Inflammatory macrophage (primary cell): ENCODE measurements at places on chromosomes 1 and 21.
A peak's percentile ranks its signal among the peaks of the same experiment; 100 is the strongest.

GRCh38 chr1:109371341-109371739 is 26.4 kb downstream of the SORT1 start:
- DNase-seq: peak; percentile 80

DNA sequence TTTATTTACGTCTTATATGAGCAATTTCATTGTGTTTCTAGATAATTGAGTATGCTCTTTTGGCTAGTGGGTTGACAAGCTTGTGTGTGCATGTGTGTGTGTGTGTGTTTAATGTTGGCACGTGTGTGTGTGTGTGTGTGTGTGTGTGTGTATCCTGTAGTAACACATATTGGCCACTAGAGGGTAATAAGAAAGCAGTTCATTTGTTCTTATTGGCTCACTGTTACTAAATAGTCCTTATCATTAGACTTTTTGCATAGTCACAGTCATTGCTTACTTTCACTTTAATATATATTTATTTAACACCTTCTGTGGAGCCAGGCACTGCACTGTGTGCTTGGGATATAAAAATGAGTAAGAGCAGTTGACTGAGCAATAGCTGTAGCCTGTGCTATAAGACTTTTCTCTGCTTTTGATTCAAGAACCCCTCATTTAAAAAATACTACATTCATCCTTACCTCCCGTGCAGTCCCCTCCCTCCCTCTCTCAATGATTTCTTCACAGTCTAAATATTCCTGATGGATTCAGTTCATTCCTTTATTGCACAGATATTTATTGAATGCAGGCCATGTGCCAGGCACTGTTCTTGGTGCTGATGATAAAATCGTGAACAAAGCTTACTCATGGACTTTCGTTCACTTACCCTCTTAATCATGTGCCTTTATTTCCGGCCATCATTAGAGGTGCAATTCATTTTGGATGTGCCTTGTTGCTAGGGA is 96.7 kb downstream of the DYRK1A start:
- peak; percentile 50 for DNase-seq

DNA sequence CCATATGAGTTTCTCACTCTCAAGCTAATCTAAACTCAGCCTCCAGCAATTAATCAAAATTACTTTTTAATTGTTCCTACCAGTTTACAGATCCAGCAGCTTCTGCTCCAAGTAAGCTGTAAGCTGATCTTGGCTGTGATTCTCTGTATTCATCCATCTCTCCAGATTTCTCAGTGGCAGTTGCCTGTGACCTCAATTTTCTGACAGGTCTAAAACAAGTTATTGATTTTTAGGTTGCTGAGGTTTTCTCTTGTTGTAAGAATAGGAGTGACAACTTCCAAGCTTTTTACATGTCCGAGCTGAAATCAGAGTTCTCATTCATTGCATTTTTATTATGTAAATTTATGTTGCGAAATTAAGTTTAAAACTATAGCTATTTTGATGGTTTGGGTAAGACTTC is 1044.4 kb downstream of the PLA2G4A start:
- no peak for DNase-seq

- no peak for DNase-seq
Measured at GRCh38 chr1:228407106-228408040, 738 bp upstream of the TRIM11 start.

DNA sequence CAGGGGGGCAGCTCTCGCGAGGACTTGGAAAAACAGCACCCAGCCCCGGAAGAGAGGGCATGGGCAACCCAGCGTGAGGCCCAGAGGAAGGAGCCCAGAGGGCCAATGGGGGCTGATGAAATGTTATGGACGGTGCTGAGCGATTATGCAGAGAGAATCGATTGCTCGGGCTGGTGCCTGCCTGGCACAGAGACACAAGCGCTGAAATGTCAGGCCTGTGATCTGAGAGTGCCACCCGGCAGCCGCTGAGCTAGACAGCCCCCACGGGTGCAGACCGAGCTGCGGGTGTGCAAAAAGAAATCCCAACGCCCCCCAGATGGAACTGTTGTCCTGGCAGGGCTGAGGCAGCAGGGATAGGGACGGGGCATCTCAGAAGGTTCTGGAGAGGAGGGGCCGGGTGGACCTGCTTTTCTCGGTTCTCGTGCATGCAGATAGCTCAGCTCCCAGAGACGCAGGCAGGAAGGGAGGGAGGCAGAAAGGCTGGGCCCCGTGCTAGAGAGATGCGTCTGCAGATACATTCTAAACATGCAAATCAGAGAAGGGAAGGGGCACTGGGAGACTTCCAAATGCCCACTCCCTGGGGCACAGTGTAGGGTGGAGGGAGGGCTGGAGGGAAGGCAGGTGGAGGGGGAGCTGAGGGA is 41.5 kb downstream of the TAS1R2 start:
- DNase-seq: no peak

- no peak for DNase-seq
Measured at GRCh38 chr1:203534526-203534925, 40.6 kb downstream of the OPTC start.

DNA sequence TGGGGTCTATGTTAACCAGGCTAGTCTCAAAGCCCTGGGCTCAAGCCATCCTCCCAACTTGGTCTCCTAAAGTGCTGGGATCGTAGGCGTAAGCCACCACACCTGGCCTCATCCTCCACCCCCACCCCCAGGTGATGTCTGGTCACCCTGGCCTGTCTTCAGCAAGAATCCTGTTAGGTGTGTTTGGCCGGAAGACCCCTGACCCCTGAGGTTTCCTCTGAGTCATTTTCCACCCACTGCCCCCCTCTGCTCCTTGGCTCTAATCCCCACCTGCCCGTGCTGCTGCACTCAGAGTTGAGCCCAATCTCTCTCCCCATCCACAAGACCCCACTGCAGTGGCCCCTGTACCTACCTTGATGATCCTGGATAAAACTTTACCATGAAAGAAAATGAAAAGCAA is 25.2 kb downstream of the SLC66A1 start:
- DNase-seq: no peak

DNA sequence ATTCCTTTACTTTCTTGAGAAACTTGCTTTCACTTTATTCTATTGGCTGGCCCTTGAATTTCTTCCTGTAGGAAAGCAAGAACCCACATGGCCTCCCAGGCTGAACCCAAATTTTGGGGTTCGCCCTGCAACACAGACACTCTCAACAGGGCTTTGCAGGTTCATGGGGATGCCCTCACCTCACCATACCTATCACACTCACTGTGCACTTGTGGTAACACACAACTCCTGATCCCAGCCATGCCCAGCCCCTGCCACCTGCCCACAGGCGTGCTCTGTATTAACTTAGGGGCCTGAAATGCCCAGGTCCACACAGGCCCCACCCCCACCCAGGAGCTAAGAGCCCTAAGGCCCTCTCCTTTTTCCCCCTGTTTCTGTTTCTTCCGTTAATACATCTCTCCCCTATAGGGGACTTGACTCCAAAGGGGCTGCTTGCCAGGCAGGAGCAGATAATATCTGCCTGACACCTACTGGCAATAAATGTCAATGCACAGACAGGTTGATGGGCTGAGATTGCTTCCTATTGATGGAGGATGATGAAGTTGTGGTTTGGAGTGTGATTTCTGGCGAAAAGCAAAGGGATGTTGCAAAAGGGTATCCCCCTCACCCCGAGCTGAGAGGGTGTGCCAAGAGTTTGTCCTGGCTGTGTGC is 171.5 kb downstream of the AJAP1 start:
- DNase-seq: no peak

DNA sequence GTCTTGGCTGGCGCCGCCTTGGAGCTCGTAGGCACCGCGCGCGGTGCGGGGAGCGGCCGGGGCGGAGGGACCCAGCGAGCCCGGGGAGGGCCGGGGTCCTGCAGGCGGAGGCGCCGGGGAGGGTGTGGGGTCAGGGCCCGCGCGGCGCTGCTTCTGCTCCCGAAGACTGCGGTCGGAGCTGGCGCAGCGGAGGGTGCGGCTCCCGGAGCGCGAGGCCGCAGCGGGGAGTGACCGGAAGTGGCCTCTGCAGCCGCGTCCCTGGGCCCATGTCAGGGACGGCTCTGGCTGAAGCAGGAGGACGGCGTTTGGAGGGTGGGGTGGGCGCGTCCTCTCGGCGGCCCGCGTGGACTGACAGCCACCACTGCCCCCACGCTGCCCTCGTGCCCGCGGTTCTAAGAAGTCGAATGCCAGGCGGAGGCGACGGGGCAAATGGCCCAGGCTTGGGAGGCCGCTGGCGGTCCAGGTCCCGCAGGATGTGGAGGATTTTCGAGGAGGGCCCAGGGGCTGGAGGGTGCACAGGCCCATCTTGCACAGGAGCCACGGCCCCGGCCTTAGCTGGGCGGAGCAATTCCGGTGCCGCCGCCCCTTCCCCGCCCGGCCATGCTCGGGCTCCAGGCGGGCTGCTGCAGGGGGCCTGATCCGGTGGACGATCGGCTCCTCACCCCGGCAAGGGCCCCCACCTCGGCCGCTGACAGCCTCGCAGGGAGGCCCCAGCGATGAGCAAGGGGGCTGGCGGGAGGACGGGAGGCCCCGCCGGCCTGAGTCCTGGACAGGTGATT is 7.7 kb upstream of the ZNF669 start:
- DNase-seq: peak; percentile 60

DNA sequence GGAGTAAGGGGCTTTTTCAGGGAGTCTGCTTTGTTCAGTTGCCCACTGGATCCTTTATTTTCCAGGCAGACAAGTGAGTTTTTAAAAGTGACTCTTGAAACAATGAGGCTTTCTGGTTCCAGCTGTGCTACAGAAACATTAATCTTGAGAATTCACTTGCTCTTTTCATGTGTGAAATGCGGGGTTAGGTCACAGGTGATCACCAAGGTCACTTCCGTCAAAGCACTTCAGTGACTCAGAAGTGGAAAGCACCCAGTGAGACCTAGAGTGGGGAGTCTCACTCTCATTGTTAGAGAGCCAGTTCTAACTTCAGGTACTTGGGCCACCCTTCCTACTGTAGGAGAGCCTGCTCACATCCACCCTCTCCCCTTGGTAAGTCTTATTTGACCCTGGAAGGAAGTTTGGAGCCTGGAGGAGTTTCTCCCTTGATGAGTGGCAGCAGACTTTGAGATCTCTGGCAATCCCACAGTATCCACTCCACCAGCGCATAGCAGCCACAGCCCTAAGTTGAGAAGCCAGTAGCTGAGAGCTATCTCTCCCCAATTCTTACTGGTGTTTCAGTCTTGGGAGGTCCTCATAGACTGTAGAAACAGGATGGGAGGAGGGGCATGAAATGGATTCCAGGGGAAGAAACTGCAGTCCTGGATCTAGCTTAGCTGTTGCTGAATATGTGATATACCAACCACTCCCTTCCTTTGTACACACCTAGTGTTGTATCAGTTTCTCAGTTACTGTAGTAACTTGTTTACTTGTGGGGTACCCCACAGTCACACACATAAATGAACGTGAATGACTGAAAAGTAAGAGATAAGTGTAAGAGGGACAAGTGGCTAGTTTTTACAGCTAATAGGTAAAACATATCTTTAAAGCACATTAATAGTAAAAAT is 3.1 kb downstream of the TACSTD2 start:
- DNase-seq: no peak

- DNase-seq: no peak
Measured at GRCh38 chr1:54304518-54304917, 101.7 kb downstream of the SSBP3 start.

DNA sequence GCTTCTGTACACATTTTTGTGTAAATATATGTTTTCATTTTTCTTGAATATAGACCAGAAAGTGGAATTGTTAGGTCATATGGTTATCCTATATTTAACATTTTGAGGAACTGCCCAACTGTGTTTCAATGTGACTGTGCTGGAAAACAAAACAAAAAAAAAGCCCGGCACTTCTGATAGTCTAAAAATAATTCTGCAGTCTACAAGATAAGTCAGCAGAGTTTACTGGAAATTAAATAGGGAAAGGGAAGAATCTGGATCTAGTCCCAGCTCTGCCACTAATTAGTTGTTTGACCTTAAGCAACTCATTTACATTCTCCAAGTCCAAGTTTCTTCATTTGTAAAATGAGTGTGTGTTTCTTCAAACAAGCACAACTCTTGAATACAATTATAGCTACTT is 869.1 kb upstream of the B3GALT2 start:
- no peak for DNase-seq

DNA sequence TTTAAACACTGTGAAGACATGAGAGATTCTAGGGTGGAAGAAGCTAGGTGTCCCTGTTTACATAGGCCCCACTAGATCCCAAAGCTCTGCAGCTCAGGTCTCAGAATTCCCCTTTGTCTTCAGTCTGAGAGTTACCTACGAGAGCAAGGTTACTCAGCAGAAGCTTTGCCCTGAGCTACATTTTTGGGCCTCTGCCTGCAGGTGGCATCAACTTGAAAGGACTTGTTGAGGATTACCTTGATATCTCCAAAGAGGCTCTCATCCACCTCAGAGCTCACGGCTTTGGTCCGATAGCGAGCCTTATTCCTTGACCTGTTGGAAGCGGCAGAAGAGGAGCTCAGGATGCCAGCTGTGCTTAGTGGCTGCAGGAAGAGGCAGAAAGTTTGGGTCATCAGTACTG is 7.0 kb downstream of the CFAP45 start:
- no peak for DNase-seq

DNA sequence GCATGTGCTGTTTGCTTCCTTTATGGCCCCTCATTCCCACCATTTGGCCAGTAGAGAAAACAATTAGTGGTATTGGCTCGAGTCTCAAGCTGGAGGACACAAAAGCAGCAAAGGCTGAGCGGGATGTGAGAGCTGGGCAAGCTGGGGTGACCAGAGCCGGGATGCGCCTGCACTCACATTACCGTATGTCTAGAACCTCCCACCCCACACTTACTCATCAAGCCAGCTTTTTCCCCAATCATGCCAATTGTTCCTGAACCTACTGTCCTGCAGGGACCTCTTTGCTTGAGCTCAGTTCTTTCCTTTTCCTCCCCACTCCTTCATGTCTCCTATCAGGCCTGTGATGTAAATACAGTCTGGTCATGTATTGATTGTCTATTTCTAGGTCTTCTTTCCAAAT is 45.9 kb downstream of the KIRREL1 start:
- no peak for DNase-seq

DNA sequence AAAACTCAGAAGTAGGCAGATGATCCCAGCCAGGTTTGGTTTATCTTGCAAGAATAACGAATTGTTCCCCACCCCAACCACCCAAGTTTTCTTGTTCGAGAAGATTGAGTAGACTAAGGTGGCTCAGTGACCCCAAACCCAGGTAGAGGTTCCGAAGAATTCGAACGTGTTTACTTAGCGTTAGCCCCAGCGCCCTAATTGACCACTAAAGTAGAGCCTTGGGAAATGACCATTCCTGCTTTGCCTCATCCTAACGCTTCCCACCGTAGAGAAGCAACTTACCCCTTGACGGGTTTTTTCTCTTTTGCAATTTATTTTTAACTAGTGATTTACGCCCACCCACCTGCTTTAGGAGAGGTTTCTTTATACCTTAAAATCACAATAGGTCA is 870 bp downstream of the FBXO28 start:
- peak; percentile 16 for DNase-seq

DNA sequence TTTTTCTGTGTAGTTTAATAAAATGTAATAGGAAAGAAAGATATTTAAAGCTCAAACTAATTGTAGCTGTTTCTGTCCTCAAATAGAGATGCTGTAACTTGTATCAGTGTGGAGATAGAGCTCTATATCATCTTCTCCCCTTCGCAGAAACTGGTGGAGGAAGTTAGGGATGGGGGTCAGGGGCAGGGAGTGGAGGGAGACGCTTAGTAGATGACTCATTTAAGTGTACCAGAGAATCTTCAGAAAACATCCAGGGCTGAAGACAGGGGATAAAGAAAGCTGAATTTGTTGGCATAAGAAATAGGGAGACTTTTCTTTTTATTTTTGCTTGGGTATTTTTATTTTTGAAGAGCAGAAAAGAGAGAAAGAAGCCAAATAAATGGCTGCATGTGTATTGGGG is 282.6 kb upstream of the DPYD start:
- DNase-seq: no peak

- DNase-seq: no peak
Measured at GRCh38 chr21:36175771-36176565, 19.3 kb downstream of the DOP1B start.

GRCh38 chr1:222886878-222887351 is 72.1 kb downstream of the DISP1 start:
- DNase-seq: no peak
